B cell (primary cell): ENCODE measurements at places on chromosomes 3 and 15. TPM values are rescaled to one million over a fixed set of nuclear protein-coding genes. Genes with fewer than 3 reads are reported as not detected.

DNA sequence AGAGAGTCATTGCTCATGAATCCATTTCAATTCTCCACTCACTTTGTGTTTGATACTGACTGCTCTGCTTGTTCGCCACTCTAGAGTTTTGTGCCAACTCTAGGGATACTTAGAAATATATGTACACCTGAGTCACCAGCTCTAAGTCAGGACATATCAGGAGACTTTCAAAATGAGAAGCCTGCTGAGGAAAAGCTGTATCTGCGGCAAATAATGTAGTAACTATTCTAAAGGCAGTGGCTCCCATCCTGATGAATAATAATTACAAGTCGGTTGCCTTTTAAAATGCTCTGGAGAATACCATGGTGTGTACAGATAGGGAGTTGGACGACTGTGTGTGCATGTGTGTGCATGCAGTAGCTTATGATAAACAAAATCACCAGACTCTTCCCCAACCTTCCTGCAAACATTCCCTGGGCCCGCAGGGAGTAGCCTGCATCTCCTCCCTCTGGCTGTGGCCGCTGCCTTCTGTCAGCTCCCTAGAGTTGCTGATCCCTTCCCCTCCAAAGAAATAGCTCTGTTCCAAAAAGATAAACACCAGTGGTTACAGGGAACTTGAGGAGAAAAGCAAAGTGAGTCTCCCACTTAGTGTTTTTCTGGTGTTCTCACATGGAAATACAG, 346.3 kb upstream of the UMPS start:
- no peak overlapping the region for H3K27ac ChIP-seq
- peaks cover 12% of the 10 kb centered on the region for H3K27me3 ChIP-seq
- H3K36me3 ChIP-seq: no peaks in the 10 kb centered on the region
- no peak for DNase-seq
- no peaks in the 10 kb centered on the region for H3K4me1 ChIP-seq

DNA sequence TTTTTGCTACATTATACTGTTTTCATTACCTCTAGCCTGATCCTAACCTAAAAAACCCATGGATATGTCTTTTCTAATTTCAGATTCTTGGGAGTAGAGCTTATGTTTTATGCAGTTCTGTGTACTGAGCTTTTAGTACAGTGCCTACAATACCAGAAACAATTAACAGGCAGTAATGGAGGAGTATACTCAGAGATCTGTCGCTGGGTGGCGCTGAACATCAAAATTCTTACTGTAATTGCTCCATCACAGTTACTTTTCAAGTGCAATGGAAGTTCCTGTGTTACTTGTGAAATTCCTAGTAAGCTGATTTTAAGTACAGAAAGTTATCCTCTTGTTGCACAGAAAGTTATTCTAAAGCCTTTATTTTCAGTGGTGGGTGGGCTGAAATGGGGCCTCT, 66.9 kb downstream of the RNF13 start:
- H3K4me1 ChIP-seq: peaks cover 6% of the 10 kb centered on the region
- DNase-seq: peak; percentile 23
- H3K36me3 ChIP-seq: peaks cover 3% of the 10 kb centered on the region
- H3K27ac ChIP-seq: no peak overlapping the region
- no peaks in the 10 kb centered on the region for H3K27me3 ChIP-seq
- H3K4me3 ChIP-seq: no peak overlapping the region

DNA sequence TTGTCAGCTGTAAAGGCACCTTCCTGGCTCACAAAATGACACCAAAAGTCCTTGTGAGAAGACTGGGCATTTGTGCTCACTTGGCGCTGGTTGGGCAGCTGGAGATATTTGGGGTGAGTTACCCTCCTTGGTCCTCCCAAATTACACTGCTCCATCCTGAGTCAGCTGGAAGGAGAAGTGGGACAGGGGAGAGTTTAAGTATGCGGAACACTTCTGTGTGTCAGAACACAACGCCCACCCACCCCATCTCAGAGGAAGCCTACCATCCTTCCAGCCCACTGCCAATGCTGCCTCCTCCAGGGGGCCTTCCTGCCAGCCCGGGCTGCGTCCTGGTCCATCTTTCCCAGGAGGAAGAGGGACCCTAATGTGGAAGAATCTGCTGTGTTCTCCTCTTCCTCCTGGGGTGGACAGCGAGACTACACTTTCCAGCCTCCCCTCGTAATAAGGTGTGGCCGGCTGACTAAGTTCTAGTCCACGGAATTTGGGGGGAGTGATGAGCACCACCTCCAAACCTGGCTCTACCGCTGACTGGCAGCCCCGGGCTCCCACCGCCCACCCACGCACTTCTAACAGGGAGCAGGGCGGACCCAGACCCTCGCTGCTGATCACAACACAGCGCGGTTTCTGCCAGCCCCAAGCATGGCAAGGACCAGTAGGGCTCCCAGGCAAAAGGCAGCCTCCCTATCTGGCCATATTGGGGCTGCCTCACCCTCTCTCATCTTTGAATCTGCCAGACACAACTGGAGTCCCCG, 265.0 kb downstream of the XXYLT1 start:
- peaks cover 31% of the 10 kb centered on the region for H3K4me1 ChIP-seq
- no peak overlapping the region for H3K4me3 ChIP-seq
- no peak overlapping the region for H3K27ac ChIP-seq

GRCh38 chr15:32967521-32967920, 227.0 kb downstream of the FMN1 start:
- H3K27ac ChIP-seq: no peak overlapping the region
- H3K27me3 ChIP-seq: peaks cover 2% of the 10 kb centered on the region
- H3K36me3 ChIP-seq: no peaks in the 10 kb centered on the region
- no peaks in the 10 kb centered on the region for H3K4me1 ChIP-seq
- DNase-seq: no peak
- no peak overlapping the region for H3K4me3 ChIP-seq

DNA sequence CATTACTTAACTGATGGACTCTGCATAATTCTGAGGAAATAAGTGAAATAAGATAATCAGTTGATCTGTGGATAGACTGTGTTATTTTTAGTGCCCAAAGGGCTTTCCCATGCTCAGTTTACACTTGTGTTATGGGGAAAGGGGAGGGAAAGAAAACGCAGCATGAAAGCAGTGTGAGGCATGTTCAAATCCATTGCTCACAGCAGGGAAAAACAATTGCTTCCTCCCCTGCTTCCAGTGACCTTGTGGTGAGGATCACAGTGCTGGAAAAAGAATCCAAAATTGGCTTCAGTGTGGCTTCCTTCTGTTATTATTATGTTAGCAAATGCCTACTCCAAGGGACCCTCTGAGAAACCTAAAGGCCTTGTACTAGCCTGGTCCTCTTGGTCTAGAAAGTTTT, 285.1 kb upstream of the CDIN1 start:
- no peaks in the 10 kb centered on the region for H3K4me1 ChIP-seq
- H3K4me3 ChIP-seq: no peak overlapping the region
- DNase-seq: no peak
- no peaks in the 10 kb centered on the region for H3K36me3 ChIP-seq

GRCh38 chr3:72492240-72492639, 356.0 kb downstream of the SHQ1 start:
- H3K4me1 ChIP-seq: peaks cover 19% of the 10 kb centered on the region
- no peak overlapping the region for H3K27ac ChIP-seq
- DNase-seq: no peak
- no peak overlapping the region for H3K4me3 ChIP-seq

DNA sequence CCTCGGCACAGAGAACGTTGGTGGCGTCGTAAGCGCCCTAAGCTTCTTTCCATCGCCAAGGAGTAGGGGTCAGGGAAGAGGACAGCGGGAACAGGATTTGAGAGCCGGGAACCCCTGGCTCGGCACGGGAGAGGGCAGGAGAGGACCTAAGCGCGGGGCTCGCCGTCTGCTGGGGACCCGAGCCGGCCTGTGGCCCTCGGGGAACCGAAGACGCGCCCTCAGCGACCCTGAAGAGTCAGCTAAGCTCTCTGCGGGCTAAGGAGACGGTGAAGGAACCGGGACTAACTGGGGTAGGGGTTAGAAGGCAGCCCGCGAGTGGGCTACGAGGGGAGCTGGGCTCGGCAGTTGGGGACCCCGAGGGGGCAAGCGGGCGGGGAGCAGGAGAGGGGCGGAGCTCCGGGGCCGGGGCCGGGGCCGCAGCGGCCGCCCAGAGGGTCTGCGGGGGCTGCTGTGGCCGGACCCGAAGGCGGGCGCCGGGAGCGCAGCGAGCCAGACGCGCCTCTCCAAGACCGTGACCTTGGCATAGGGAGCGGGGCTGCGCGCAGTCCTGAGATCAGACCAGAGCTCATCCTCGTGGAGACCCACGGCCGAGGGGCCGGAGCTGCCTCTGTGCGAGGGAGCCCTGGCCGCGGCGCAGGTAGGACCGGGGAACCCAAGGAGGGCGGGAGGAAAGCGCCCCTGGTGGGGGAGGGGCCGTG, 574 bp downstream of the CASR start:
- peaks cover 16% of the 10 kb centered on the region for H3K4me1 ChIP-seq
- peak overlapping the region; percentile 59 for H3K4me3 ChIP-seq
- no peaks in the 10 kb centered on the region for H3K36me3 ChIP-seq
- peak; percentile 19 for DNase-seq

DNA sequence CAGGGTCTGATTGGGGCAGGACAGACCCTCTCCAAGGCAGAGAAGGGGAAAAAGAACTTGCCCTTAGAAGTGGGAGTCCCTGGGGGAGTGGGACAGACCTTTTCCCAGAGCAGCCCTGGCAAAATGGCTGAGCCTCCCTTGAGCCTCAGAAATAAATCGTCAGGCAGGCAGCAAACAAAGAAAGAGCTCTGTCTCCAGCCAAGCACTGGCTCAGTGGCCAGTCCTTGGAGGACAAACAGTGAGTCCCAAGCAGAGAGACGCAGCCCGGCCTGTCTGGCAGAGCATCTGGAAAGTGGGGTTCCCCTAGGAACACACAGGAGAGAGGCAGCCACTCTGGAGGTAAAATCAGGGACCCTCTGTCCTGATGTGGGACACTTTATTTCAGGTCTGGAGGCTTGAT, 1.8 kb downstream of the SLC6A1 start:
- no peaks in the 10 kb centered on the region for H3K36me3 ChIP-seq
- no peaks in the 10 kb centered on the region for H3K4me1 ChIP-seq
- no peak for DNase-seq
- no peak overlapping the region for H3K4me3 ChIP-seq

DNA sequence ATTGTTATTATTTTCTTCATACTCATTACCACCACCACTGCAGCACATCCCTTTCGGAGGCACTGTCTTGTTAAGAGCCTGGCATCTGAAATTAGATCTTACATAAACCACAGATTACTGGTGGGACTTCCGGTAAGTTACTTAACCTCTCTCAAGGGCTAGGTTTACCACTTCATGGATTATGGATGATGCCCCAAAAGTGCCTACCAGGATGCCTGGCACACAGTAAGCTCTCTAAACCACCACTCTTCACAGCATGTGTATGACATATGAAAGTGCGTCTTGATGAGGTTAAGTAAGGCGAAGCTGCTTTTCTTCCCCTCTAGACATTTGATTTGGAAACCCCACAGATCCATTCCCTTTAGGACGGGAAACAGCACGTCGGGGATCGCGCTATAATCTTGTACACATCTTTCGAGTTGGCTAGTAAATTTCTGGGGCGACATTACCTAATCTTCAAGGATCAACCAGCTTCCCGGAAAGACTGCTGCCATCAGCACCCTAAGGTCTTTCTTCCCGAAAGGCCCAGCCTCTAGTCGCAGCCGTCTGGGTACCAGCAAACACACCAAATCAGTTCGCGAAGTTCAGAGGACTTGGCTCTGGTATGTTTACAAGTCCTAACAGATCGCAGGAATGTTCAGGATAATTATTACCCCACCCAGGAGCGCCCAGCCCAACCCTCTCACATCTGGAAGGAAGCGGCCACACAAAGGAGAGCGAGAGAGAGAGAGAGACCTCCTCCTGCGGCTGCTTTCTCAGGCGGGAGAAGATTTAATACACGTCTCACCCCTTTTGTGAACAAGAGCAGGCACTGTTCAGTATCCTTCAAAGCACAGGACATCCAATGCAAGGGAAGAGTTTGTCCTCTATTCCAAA, 155.1 kb upstream of the FRMD4B start:
- H3K4me3 ChIP-seq: no peak overlapping the region
- H3K36me3 ChIP-seq: no peaks in the 10 kb centered on the region
- no peaks in the 10 kb centered on the region for H3K27me3 ChIP-seq
- DNase-seq: no peak
- no peaks in the 10 kb centered on the region for H3K4me1 ChIP-seq
- H3K27ac ChIP-seq: no peak overlapping the region

- peaks cover 36% of the 10 kb centered on the region for H3K4me1 ChIP-seq
- H3K27me3 ChIP-seq: no peaks in the 10 kb centered on the region
- no peak overlapping the region for H3K27ac ChIP-seq
- DNase-seq: no peak
- no peaks in the 10 kb centered on the region for H3K36me3 ChIP-seq
Measured at GRCh38 chr3:32405155-32405554, 13.5 kb downstream of the CMTM7 start.

GRCh38 chr3:44409640-44410410, 67.6 kb downstream of the ZNF445 start:
- H3K36me3 ChIP-seq: no peaks in the 10 kb centered on the region
- no peak overlapping the region for H3K27ac ChIP-seq
- H3K4me1 ChIP-seq: no peaks in the 10 kb centered on the region
- H3K27me3 ChIP-seq: no peaks in the 10 kb centered on the region
- H3K4me3 ChIP-seq: no peak overlapping the region
- no peak for DNase-seq

DNA sequence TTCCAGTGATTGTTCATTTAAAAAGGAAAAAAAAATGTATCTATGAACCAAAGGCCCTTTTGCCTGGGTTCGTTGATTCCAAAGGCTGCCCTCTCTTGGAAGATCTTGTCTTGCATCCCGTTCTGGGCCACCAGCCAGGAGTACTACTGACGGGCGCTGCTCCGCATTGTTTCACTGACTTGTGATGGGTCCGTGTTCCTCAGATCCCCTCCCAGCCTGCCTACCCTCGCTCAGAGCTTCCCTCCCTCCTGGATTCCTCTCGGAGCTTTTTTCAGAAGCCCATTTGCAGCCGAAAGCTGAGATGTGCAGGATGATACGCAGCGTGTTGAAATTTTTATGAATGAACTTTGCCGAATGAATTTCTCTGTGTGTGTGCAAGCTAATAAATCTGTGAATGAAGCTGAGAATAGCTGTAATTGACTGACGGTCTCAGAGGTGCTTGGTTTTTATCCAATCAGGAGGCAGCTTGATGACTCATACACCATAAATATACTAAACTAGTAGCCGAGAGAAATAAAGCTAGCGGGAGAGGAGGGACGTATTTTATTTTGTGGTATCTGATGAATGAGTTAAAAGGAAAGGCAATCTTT, at the start of gene SHC4:
SHC4 (minus strand) TSS at position 396 of the 590 bp plus-strand sequence. CDS start 904 bp downstream, outside the sequence.
- DNase-seq: peak; percentile 10
- H3K27me3 ChIP-seq: peaks cover 61% of the 10 kb centered on the region
- H3K4me1 ChIP-seq: peaks cover 21% of the 10 kb centered on the region
- H3K36me3 ChIP-seq: no peaks in the 10 kb centered on the region
- peak within 1 kb of the TSS; percentile 30 for H3K4me3 ChIP-seq

The CPEB1 gene
- 0.41 and 0.62 TPM in 2 replicates for total RNA-seq
